ENCODE measurements at places on chromosomes 13 and 19.

DNA sequence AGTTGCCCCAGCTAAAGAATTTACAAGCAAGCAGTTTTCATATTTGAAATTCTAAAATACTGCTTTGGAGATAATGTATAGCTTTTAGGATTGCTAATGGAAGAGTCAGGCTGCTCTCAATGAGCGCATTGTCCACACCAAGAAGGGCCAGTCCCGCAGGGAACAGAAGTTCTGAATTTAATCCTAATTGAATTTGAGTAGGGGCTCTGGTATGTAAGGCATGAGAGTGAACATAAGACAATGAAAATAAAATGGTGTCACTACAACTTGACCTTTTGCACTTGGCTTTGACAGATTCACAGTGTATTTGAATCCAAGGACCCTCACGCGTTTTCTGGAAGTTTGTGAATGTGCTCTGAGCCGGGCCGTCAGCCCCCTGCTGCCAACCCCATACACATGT is 32.6 kb downstream of the RAB20 start:
- DNase-seq = no peak

DNA sequence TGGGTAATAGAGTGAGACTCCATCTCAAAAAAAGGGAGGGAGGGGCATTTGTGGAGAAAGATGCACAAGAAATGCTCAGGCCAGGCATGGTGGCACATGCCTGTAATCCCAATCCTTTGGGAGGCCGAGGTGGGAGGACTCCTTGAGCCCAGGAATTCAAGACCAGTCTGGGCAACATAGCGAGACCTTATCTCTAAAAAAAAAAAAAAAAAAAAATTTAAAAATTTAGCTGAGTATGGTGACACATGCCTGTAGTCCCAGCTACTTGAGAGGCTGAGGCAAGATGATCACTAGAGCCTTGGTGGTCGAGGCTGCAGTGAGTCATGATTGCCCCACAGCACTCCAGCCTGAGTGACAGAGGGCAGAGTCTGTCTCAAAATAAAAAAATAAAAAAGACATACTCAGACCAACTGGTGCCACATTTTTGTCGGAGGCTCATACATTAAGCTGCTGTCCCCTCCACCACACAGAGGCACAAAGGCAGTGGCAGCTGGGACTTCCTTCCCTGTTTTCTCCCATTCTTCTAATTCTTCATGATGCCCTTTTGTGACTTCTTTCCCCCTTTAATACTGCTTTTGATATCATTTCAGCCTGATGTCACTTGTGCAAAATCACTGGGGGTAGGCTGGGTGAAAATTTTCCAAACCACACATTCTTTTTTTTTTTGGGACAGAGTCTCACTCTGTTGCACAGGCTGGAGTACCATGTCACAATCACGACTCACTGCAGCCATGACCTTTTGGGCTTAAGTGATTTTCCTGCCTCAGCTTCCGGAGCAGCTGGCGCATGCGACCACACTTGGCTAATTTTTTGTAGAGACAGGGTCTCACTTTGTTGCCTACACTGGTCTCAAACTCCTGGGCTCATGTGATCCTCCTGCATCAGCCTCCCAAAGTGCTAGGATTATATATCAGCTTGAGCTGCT is 26.8 kb upstream of the CXCL17 start:
- no peak for DNase-seq

- DNase-seq = no peak
Observed at GRCh38 chr13:44142540-44142867, 231.1 kb upstream of the SERP2 start.

DNA sequence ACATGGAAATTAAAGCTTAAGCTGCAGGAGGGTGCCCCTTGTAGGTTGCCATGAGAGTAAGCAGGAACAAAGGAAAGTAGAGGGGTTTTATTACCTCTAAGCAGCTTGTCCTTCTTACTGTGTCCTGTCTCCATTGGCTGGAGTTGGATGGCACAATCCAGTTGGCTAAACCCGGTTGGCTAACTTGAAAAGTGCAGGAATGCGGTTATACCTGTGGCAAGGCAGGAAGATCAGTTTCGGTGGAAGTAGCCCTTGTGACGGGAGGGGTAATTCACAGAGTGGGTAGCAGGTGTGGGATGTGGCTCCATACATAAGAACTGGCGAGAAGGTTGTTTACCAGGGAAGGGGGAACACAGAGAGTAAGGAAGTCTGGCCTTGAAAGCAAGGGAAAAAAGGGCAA is 3.2 kb downstream of the ZNF726 start:
- DNase-seq = no peak

GRCh38 chr13:20824762-20825476 is 51.2 kb upstream of the EEF1AKMT1 start:
- no peak for DNase-seq

- DNase-seq = no peak
Observed at GRCh38 chr19:17254636-17255035, 8.9 kb upstream of the NR2F6 start.

GRCh38 chr13:39862900-39863299 is 207.4 kb downstream of the COG6 start:
- DNase-seq = no peak

DNA sequence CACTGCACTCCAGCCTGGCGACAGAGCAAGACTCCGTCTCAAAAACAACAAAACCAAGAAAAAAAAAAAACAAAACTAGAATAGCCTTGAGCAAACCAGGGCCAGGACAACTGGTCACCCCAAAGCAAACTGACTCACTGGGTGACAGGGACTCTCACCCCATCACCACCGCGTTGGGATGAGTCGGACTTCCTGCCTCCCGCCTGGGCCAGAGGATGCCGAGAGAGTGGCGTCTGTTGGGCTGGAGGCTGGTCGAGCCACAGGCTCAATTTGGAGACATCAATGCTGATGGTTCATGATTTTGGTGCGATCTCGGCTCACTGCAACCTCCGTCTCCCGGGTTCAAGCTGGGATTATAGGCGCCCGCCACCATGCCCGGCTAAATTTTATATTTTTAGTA is 11.6 kb downstream of the TMPRSS9 start:
- no peak for DNase-seq

- DNase-seq = no peak
Observed at GRCh38 chr13:97456047-97456446, 22.1 kb downstream of the RAP2A start.

GRCh38 chr13:42883142-42883541 is 101.8 kb downstream of the FAM216B start:
- DNase-seq = no peak

DNA sequence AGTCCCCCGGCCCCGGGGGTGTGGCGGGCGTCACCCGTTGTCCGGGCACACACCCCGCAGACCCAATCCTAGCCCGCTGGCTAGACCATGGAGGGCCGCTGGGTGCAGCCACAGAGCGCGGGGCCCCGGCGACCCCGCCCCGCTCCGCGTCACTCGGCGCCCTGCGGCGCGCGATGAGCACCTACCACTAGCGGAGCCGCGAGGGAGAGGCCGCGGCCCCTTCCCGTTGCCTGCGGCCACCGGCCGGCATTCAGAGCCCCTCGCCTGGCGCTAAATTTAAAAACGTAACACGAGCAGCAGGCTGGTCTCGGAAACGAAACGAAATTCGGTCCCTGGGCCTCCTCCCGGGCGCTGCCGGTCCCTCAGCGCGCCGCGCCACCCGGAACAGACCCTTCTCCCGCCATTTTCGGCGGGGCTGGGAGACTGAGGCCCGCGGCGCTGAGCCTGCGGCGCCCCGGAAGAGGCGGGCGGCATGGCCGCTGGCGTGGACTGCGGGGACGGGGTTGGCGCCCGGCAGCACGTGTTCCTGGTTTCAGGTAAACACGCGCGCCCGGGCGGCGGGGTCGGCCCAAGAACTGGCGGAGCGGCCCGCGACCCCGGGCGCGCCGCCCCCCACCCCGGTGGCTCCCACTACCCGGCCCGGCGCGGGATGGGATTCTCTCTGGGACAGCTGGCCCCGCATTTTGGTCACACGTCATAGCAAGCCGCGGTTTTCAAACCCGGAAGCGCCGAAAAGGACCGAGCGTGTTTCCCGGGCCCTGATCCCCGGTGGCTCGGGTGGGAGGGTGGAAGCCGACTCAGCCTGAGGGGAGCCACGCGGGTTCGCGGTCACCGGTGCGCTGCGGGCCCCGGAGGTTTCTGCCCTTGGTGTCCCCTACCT is at the start of gene RNASEH2B:
Gene RNASEH2B, plus strand, starts transcription at position 187 of the 880 bp plus-strand sequence. Its CDS starts 286 bp downstream, at position 473.
- DNase-seq = peak; percentile 78

DNA sequence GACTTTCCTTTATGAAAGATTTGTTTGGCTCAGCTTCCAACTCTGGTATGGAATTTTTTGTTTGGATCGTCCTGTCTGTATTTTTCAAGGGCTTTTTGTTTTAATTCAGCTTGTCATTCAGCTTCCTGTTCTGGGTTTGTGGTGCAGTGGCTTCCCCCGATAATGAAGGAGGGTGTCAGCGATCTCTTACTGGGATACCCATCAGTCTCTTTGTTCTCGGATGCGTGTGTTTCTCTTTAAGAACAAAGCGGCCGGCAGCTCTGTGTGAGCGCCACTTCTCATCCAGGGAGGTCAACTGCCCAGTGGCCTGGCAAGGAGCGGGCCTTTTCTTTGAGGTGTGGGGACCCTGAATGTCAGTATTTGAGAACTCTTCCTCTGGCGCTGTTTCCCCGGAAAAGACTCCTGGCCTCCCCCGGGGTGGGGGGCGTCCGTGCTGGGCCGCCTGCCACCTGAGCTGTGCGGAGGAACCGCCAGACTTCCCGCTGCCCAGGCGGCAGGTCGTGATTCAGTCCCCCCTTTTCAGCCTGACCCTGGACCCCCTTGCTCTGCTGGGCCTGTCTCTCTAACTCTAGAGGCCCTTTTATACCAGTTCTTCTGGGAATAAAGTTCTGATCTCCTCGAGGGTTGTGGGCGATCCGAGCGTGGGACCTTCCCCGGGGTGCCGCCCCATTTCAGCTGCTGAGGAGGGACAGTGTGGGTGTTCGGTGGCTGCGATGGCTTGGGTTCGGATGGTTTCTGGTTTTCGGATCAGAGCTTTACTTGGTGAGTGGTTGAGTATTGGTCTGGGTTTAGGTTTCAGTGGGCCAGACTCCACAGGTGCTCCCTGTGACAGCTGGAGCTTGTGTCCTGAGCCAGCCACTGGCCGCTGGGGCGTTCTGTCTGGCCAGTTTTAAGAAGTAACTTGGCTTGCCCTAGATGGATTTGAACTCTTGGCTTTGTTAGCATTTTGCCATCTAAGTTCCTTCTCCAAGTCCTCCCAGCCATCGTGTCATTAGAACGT is 3.4 kb downstream of the SF3A2 start:
- no peak for DNase-seq

DNA sequence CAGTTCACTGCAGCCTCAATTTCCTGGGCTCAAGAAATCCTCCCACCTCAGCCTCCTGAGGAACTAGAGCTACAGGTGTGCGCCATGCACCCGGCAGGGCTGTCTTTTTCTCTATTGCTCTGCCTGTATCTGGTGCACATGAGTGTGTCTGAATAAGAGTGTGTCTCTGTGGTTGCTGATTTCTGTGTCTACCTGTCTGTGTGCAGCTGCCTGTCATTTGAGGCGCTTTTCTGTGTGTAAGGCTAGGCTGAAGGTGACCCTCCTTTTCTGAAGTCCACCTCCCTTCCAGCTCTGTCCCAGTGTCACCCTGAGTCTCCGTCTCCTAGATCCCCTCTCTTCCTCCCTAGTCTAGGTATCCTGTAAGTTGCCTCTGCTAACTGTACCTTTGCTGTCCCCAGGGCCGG is 1.5 kb upstream of the PRR12 start:
- DNase-seq = no peak

DNA sequence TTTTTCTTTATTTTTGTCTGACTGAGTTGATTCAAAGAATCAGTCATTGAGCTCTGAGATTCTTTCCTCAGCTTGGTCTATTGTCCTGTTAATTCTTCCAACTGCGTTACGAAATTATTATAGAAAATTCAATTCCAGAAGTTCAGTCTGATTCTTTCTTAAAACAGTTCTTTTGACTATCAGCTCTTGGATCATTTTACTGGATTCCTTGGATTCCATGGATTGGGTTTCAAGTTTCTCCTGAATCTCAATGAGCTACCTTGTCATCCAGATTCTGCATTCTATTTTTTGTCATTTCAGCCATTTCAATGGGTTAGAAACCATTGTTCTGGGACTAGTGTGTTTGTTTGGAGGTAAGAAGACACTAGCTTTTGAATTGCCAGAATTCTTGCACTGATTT is 169.3 kb downstream of the PCDH20 start:
- DNase-seq = no peak

GRCh38 chr13:30978981-30979956 is 46.8 kb downstream of the TEX26 start:
- no peak for DNase-seq

DNA sequence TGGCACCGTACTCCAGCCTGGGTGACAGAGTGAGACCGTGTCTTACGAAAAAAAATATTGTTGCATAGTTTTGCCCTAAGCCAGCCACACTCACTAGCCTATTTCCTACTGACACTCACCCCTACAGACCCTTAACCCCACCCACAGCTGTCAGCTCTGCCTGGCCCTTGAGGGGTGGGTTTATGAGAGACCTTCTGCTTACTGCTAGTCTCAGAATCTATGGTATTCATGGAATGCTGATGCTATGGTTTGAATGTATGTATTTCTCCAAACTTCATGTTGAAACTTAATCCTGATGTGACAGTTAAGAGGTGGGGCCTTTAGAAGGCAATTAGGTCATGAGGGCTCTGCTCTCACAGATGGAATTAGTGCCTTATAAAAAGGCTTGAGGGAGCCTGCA is 79.2 kb upstream of the LRCH1 start:
- DNase-seq = no peak

DNA sequence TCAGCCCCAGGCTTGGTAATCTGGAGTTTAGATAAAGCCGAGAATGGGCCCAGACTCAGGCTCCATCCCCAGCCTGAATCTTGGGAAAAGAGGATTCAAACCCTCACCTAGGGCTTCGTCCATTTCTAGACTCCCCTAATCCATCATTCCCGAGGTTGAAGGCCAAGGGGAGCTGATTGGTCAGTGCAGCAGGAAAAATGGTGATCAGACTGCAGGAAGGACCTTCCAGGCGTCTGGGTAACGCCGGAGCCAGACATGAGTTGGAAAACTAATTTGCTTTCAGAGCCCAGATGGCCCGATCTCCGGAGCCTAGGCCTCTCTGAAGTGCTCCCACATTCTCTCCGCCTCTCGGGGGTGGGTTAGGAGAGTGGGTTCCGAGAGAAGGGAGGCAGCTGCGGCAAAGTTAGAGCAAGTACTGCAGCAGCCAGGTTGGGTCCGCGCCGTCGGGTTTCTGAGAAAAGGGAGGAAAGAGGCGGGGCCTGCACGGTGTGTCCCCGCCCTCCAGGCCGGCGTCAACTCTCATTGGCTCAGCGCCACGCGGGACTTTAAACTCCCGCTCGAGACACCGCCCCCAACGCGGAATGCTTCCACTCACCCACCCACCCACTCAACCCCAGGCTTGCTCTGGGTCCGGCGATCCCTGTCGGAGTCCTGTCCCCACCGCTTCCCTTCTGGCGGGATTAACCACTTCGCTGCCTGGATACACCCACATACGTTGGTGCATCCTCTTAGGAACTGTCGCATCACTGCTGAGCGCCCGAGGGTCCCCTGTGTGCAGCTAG is 788 bp upstream of the RTBDN start:
- DNase-seq = no peak

- no peak for DNase-seq
Observed at GRCh38 chr13:76991432-76991795, 467 bp upstream of the CLN5 start.

- DNase-seq = no peak
Observed at GRCh38 chr19:51294211-51294976, 17.1 kb upstream of the IGLON5 start.

Data from urothelium cell line (cell line).